ENCODE measurements at places on chromosomes 4 and X.

DNA sequence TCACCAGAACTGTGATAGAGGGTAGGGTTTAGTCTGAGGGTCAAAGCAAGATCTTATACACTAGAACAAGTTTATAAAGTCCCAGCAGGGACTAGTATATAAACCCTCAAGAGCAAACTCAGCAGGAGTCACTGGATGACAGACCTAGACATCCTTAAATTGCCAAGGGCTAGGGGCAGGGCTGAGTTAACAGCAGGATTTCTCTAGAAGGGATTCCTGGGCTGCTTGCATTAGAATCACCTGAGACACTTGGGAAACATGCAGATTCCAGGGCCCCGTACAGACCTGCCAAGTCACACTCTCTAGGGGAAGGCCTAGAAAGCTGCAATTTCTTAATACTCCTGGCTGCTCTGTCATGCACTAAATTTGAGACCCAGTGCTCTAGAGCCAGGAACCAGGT lies 6.6 kb upstream of the GPR50 start:
- DNase-seq, result no peak

GRCh38 chr4:156374069-156374468 lies 420.4 kb upstream of the CTSO start:
- no peak for DNase-seq

DNA sequence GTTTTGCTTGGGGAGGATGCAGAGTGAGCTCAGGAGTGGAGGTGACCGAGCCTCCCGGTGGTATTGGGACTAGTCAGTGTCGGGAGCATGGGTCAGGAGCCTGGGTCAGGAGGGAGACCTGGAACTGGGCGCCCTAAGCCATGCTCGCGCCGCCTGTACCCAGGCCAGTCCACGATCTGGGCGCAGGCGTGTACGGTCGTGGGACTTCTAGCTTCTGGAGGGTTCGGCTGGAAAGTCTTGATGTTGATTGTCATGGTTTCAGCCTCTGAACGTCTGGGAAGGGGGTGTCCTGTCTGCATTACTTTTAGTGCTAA lies 244 bp downstream of the EIF2S3 start:
- no peak for DNase-seq

- DNase-seq, result no peak
Measured at GRCh38 chrX:10507876-10508275, 112.5 kb downstream of the MID1 start.

GRCh38 chrX:1581132-1581531 lies 10.3 kb upstream of the AKAP17A start:
- peak; percentile 23 for DNase-seq

GRCh38 chrX:2360731-2361130 lies 140.0 kb downstream of the DHRSX start:
- no peak for DNase-seq

DNA sequence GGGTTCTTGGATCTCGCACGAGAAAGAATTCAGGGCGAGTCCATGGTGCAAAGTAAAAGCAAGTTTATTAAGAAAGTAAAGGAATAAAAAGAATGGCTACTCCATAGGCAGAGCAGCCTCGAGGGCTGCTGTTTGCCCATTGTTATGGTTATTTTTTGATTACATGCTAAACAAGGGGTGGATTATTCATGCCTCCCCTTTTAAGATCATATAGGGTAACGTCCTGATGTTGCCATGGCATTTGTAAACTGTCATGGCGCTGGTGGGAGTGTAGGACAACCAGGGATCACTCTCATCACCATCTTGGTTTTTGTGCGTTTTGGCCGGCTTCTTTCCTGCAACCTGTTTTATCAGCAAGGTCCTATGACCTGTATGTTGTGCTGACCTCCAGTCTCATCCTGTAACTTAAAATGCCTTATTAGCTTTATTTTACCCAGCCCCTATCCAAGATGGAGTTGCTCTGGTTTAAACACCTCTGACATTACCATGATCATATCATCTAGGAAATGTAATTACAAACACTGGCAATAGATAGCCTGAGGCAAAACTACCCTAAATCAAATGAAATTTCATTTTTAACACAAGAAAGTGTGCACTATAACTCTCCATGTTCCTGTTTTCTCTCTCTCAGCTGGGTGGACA lies 94.3 kb upstream of the ATXN3L start:
- no peak for DNase-seq

GRCh38 chrX:15301924-15302323 lies 13.5 kb downstream of the ASB11 start:
- no peak for DNase-seq

DNA sequence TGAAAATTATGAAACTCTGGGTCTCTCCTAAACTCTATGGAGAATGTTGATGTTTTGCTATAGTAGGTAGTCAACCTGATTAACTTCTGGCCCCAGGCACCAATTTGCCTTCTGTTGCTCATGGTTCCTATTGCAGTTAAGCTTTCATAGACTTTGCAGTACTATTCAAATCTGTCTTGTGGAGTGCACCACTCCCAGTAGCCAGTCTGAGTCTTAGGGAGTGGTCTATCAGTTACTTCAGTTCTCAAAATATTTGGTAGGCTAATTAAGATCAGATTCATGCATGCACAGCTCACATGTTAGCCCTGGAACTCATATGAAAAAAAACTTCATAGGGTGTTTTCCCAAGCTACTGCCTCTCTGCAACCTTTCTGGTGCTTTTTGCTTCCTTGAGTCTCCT lies 53.3 kb downstream of the BMP15 start:
- no peak for DNase-seq

GRCh38 chrX:153573984-153574383 lies 25.0 kb downstream of the CCNQ start:
- no peak for DNase-seq

DNA sequence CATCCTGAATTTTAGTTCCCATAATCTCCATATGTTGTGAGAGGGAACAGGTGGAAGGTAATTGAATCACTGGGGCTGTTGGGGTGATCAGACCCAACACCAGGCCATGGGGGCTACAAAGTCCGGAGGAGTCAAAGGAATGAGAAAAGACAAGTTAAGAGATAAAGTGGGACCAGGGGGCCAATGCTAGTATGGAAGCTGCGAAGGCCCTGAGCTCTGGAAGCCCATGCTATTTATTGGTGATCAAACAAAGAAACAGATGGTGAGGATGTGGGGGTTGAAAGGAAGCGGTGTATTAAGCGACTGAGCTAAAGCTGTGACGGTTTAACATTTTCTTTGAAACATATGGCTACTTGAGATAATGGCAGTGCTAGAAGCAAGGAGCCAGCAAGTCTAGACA lies 132.8 kb downstream of the PDGFC start:
- no peak for DNase-seq

GRCh38 chrX:116009346-116009745 lies 161.2 kb upstream of the AGTR2 start:
- DNase-seq, result no peak

DNA sequence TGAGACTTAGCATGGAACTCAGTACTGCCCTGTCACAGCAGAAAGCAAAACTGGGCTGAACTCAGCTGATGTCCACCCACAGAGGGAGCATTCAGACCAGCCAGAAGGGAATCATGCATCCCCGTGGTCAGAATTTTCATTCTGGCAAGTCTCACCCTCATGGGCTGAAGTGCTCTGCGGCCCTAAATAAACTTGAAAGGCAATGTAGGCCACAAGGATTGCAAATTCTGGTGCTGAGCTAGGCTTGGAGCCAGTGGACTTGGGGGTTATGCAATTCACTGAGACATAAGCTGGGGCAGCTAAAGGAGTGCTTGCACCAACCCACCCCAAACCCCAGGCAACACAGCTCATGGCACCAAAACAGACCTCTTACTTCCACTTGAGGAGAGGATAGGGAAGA lies 494.1 kb downstream of the GABRG1 start:
- DNase-seq, result no peak

- DNase-seq, result no peak
Measured at GRCh38 chrX:37454537-37455285, 105.5 kb downstream of the PRRG1 start.

DNA sequence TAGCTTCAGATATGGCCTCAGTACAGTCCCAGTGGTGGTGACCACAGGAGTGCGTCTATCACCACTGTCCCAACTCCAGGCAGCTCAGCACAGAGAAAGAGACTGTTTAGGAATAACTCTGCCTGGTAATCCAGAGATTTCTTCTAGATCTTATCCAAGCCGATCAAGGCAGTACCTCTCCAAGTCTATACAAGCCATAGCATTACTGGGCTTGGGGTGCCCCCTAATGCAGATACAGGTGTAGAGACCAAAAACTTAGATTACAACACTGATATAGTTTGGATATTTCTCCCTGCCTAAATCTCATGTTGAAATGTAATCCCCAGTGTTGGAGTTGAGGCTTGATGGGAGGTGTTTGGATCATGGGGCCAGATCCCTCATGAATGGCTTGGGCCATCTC lies 100.9 kb downstream of the PTCHD1 start:
- DNase-seq, result no peak

- no peak for DNase-seq
Measured at GRCh38 chrX:55127692-55128091, 38.9 kb downstream of the PAGE2 start.

GRCh38 chrX:148568763-148569162 lies 68.3 kb downstream of the AFF2 start:
- DNase-seq, result no peak

DNA sequence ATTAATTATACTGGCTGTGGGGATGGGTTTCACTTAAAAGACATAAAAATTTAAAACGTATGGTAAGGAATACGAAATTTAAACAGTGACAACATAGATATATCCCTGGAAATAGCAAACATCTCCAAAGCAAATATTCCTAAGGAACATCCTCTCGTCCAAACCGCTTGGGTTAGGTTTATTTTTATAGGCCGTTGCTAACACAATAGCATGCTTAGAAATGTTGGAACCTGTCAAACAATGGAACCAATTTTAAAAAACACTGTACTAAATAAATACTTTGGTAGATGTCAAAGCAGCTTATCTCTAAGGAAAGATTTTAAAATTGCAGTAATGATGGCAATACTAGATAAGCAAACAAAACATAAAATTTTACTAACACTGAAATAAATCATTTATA lies 45.4 kb downstream of the SEC24D start:
- DNase-seq, result no peak

- DNase-seq, result no peak
Measured at GRCh38 chr4:88729146-88729760, 31.6 kb upstream of the NAP1L5 start.

GRCh38 chr4:41104155-41104554 lies 110.2 kb downstream of the APBB2 start:
- no peak for DNase-seq

GRCh38 chr4:24924309-24924781 lies 11.5 kb upstream of the CCDC149 start:
- DNase-seq, result no peak

Measured in SHP77 (cell line).